ENCODE measurements at places on chromosomes 7 and 10.

- no peak for DNase-seq
These were observed 30.4 kb downstream of the LYZL1 start for GRCh38 chr10:29319205-29319781.

DNA sequence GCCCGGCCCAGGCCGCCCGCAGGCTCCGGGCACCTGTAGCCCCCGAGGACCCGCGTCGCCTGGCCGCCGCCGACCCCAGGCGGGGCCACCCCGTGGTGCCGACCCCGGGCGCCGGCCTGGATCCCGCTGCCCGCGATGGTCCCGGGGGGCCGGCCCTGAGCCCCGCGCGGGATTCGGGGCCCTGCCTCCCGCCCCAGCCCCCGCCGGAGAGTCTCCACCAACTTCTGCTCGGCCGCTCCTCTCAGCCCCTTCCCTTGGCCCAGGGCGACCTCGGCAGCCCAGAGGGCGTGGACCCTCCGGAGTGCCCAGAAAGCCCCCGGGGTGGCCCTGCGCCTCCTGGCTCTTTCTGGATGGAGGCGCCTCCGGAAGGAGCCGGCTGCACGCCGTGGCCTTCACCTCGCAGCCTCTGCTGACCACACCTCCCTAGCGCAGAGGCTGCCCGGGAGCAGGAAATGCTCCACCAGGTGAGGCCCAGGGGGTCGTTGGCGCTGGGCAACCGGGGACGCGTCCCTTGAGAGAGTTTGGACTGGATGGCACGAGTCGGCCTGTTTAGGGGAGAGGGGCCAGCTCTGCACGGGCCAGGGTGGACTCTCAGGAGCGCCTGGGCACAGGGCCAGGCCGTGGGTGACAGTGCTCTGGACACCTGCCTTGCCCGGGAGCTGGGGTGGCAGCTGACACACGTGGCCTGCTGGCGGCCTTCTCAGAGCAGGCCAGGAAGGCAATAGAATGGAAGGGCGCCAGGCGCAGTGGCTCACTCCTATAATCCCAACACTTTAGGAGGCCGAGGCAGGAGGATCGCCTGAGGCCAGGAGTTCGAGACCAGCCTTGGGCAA lies 529 bp downstream of the ZNF853 start:
- DNase-seq, result no peak

GRCh38 chr10:101617102-101617823 lies 29.1 kb downstream of the DPCD start:
- no peak for DNase-seq

DNA sequence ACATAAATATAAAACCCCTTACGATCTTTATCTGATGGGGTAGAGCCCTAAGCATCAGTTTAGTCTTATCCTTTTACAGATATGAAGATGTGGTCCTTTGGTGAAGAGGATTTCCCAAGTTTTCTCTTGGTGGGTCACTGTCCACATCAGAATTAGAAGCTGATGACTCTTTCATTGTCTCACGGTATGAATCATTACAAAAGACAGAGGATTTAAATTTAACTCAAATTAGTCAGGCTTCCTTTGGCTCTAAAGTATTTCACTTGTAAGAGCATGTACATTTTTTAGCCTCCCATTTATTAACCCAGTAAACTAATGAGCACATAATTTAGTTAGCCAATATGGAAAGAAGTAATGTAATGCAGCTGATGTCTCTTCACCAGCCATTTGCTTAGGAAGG lies 49.9 kb upstream of the TMEM26 start:
- DNase-seq, result no peak

GRCh38 chr7:69939317-69939716 lies 341.0 kb downstream of the AUTS2 start:
- no peak for DNase-seq

DNA sequence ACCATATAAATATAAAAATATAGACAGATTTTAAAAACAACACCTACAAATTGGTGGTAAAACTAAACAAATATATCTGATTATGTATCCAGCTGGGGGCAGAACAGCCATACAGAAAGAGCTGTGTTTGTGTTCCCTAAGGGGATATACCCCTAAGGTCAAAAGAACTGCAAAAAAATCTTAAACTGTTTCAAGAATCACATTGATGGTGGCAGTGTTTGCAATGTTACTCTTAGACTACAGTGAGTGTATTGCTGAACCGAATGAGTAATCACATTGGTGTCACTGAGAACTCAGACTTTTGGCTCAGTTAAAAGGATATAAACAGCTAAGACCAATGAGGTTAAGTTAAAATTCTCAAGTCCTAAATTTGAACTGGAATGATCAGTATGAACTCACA lies 27.1 kb upstream of the PTPRN2 start:
- DNase-seq, result no peak

DNA sequence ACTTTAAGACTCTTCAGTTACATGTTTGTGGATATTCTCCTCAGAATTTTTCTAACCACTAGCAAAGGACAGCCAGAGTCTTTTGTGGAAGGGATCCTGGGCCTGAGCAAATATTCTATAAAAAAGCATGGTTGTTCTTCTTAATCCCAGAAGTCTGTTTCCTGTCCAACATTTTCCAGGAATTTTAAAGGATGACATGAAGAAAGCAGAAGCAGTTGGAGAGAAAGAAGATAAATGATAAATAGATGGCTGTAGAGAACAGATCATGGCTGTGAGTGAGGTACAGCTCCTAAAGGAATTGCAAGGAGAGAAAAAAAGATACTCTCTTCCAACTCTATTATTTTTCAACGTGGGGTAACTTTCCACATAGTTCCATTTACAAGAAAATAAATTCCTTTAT lies 91.8 kb upstream of the STEAP4 start:
- no peak for DNase-seq

GRCh38 chr7:4791738-4792536 lies 16.5 kb downstream of the AP5Z1 start:
- DNase-seq, result peak; percentile 43

- DNase-seq, result no peak
These were observed 686 bp downstream of the AASS start for GRCh38 chr7:122143376-122143750.

DNA sequence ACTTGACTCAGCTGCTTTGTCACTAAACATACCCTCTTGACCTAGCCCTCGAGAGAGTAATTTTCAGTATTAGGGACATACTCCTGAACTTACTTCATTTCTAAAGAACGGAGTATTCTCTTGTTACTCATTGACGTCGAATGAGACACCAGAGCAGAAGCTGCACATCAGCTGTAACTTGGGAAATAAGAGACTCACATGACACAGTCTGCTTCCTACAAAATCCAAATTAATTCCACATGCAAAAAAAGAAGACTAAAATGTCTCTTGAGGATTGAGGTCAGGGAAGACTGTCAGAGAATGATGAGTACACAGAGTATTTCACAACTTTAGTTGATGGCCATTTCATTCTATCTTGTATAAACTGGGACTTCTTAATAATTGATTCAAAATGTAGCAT lies 114.7 kb upstream of the EGFR start:
- DNase-seq, result no peak

- DNase-seq, result no peak
These were observed 305.8 kb downstream of the KIF20B start for GRCh38 chr10:90007226-90007625.

Measured in stimulated activated CD8-positive, alpha-beta memory T cell treated with anti-CD3 and anti-CD28 coated beads, Interleukin-4, amount 100 ng/mL, for 4 hours (primary cell).